ENCODE measurements at places on chromosomes 6 and 20.

DNA sequence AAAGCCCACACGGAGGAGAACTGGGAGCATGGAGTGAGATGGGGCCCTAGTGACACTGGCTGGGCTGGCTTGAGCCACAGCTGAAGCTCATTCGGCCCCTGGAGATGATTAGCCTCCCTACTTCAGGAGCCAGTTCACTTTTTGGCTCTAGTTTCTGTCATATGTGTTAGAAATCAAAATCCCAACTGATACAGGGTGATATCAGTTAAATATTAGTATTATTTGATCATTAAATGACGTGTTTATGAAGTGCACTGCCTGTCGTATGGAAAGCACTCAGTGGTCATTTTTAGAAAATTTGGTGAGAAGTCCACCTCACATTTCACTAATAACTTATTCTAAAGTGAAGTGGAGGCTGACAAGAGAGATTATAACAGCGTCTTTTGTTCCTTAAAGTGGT, 59.0 kb downstream of the TULP4 start:
- no peak for DNase-seq

GRCh38 chr6:148681666-148682065, 65.2 kb upstream of the UST start:
- DNase-seq, result no peak

DNA sequence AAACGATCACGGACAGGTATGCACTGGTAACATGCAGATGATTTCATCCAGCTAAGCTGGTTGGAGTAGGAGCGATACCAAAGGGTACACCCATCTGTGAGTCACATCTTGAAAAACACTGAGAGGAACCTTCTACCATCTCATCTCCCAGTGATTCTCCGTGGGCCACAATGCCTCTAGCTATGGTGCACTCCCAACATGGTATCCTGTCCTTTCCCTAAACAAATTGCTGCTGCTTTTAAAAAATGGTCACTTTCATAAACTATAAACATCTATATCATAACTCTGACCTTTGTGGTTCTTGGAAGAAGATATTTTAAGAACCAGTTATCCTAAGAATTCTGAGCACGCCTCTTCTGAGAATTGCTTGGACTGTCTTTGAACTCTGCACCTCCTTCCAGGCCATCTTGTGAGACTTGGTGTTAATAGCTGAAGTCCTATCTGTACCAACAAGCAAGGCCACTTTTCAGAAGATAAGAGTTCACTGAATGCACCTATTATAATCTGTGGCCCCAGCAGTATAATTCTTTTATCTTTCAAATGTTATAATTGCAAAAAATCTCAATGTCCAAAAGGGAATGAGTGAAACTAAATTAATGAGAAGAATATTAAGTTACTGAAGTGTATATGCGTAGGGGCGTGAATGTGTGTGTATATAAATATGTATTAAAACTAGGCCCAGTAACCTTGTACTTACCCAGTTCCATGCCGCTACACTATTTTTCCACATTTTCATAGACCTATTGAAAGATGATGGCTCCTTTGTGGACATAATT, 70.5 kb upstream of the TPD52L1 start:
- no peak for DNase-seq

- no peak for DNase-seq
These were observed 20.1 kb upstream of the SUMO4 start for GRCh38 chr6:149379977-149380376.

DNA sequence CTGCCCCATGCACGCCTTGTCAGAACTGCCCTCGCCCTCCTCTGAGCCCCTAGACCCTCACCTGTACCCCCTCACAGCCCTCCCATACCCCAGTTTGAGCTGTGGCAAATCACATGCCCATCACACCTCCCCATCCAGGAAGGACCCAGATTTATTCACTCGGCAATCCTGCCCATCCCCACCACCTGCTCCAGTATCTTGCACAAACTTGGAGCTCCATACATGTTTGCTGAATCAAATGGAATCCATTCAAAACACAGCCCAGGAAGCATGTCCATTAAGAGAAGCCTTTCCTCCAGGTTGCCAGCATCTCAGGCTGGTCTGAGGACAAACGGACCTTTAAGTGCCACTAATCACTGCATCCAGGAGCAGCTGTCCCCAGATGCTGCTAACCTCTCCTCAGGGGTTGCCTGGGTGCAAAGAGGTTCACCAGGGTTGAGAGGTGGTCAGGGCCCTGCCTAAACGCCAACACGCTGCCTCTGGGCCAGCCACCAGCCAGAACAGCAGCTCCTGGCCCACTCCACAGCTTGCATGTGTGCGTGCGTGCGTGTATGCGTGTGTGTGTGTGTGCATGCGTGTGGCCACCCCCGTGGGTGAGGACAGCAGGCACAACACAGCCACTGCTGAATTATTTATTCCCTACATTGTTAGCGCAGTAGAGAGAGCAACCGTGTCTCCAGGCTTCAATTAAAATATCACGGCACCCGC, 31.0 kb downstream of the GRM4 start:
- DNase-seq, result no peak

GRCh38 chr20:59086923-59087322, 44.3 kb upstream of the PRELID3B start:
- no peak for DNase-seq

DNA sequence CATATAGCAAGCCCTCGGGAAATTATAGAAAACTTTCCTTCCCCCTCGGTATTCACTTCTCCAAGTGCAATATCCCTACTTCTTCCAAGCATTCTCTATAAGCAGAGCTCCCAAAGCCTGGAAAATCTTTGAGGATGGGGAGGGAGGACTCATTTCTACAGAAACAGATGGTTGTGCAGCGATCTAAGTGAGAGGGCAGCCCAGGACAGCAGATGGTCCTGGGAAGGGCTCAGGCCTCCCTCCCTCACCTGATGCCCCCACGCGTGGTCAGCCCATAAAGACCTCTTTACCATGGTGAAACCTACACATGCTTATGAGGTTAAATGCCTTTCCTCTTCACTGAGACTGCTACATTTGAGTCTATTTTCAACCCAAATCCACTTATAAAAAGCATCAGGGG, 319.6 kb upstream of the QKI start:
- DNase-seq, result no peak

- DNase-seq, result no peak
These were observed 162.5 kb downstream of the KHDC1L start for GRCh38 chr6:73062837-73063236.

DNA sequence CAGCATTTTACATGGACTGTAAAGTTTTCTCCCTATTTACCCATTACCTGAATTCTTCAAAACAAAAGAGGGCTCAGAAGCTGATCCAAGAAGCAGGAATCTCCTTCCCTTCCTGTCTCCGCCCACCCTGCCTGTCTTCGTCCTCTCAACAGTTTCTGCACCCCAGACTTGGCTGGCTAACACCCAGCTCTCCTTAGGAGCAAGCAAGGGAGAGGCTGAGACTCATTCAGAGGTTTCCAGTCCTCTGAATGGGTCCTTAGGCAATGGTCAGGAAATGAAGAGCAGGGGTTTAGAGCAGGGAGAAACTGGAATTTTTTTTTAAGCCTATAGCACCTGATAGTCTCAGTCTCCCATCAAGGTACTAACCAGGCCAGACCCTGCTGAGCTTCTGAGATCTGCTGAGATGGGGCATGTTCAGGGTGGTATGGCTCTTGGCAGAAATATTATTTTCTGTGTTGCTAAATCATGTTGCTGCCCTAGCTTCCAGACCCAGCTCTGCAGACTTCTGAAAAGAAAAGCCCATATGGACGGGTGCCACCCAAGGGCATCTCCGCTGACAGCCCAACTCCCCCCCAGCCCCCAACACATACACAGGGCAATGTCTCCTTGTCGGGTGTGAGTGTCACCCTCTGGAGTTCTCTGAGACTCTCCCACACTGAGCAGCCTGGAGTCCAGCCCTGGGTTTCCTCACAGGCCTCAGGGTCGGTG, 74.6 kb upstream of the CD93 start:
- DNase-seq, result no peak

GRCh38 chr20:7790189-7790588, 150.1 kb downstream of the HAO1 start:
- no peak for DNase-seq

DNA sequence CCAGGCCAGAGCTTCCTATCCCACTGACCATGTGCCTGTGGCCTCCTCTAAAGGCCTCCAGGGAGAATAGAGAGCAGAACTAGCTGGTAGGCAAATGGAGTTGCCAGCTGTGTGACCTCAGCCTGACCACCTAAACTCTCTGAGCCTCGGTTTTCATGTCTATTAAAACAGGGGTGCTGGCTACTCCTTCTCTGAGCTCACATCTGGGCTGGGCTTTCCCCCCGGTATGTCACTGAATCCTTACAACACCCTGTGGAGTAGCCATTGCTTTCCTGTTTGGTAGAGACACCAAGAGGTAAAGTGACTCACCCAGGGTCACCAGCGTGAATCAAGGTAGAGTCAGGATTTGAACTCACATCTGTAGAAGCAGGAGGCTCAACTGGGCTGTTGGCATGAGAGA, 132.1 kb downstream of the JPH2 start:
- no peak for DNase-seq

GRCh38 chr20:16539280-16540021, 33.8 kb downstream of the KIF16B start:
- no peak for DNase-seq

GRCh38 chr6:132604635-132605152, 15.2 kb upstream of the TAAR5 start:
- DNase-seq, result no peak

DNA sequence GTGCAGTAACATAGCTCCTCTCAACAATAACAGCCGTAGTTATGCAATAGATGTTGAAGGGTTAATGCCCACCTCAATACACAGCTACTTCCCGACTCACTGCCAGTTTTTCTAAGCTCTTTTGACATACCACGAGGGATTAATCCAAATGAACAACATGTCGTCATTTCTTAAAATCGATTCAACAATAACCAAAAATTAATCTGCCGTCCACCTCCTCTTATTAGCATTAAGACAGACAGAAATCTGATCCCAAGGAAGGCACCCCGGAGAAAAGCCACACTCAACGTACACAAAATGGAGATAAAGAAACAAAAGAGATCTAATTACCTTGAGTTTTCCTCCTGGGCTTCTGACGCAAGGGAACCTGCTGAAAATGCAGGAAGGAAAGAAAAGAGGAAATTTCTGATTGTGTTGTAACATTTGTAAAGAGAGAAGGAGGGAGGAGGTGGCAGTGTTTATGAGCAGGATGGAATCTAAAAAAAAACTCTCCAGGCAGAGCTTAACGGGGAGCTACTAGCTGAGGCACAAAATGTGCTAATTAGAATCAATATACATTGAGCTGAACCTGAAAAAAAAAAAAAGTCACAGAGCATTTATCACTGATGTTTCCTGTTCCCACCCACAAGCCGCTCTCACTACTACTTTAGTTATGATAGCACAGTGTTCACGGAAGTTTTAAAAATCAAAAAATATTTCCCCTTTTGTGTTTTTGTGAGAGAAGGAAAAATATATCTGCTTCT, 109.3 kb downstream of the IPCEF1 start:
- DNase-seq, result no peak

- no peak for DNase-seq
These were observed 191.3 kb upstream of the FOXA2 start for GRCh38 chr20:22775671-22776139.

- no peak for DNase-seq
These were observed 5.6 kb downstream of the RPL10A start for GRCh38 chr6:35473850-35474130.

GRCh38 chr6:25369433-25370177, 90.4 kb downstream of the CARMIL1 start:
- no peak for DNase-seq

- DNase-seq, result no peak
These were observed 912 bp downstream of the EYA4 start for GRCh38 chr6:133241901-133242636.

- DNase-seq, result no peak
These were observed 38.7 kb downstream of the RGS17 start for GRCh38 chr6:153092082-153093013.

GRCh38 chr6:39231521-39232243, 2.4 kb upstream of the KCNK5 start:
- no peak for DNase-seq

- no peak for DNase-seq
These were observed 147.9 kb downstream of the SOX4 start for GRCh38 chr6:21741221-21742109.

DNA sequence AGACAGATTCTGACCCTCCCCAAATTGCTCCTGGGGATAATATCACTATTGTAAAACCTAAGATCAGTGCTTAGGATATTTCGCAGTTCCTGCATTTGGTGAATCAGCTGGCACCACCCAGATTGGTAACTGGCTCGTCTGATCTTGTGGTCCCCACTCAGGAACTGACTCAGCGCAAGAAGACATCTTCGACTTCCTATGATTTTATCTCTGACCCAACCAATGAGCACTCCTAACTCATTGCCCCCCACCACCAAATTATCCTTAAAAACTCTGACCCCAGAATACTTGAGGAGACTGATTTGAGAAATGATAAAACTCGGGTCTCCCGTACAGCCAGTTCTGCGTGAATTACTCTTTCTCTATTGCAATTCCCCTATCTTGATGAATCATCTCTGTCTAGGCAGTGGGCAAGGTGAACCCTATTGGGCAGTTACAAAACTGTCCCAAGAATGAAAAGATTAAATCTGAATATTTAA, 55.7 kb upstream of the PRND start:
- no peak for DNase-seq

GRCh38 chr20:62595491-62595890, 46.8 kb upstream of the SLCO4A1 start:
- DNase-seq, result no peak

DNA sequence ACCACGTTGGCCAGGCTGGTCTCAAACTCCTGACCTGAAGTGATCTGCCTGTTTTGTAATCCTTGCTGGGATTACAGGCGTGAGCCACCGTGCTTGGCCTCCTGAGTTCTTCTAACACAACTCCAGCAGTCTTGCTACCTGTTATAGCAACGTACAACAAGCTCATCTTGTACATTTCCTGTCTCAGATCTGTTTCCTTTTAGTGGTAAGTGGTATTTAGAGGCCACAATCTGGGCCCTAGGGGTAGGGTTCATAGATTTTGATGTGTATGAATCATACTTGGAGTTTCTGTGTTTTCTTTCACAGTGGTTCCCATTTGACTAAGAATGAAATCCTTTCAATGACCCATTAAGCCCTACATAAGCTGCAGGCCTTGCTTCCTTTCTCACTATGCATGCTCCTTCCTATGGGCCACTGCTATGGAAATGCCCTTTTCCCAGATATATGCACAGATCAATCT, 27.1 kb upstream of the SYNCRIP start:
- no peak for DNase-seq

- DNase-seq, result no peak
These were observed 58.8 kb downstream of the ZBTB9 start for GRCh38 chr6:33513213-33513612.

GRCh38 chr6:43090559-43090956, 14.4 kb downstream of the PTK7 start:
- no peak for DNase-seq

DNA sequence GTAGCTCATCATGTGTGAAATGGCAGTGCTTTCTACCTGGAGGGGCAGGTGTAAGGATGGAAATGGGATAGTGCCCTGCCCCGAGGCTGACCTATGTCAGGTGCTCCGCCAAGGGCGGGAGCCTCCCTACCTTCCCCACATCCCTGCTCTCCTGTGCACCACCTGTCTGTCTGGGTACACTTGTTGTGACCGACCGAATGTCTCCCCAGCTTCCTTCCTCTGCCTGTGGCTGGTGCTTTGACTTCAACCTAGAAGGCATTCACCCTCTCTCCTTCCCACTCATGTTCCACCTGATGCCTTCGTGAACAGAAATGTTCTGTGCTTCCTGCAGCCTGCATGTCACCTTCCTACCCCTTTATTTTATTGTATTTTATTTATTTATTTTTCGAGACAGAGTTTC, 114.8 kb downstream of the SCML4 start:
- no peak for DNase-seq

Measured in breast epithelium (tissue), 4 donors.